Kidney tubule cell (primary cell): ENCODE measurements at places on chromosomes 6 and 20.

GRCh38 chr20:434661-435419 is 26.7 kb downstream of the RBCK1 start:
- DNase-seq, result no peak

GRCh38 chr20:51061418-51062045 is 38.6 kb upstream of the KCNG1 start:
- no peak for DNase-seq

GRCh38 chr6:106556368-106556960 is 72.8 kb downstream of the RTN4IP1 start:
- DNase-seq, result no peak

- peak; percentile 15 for DNase-seq
Measured at GRCh38 chr6:38933426-38933825, 115.2 kb upstream of the GLP1R start.

DNA sequence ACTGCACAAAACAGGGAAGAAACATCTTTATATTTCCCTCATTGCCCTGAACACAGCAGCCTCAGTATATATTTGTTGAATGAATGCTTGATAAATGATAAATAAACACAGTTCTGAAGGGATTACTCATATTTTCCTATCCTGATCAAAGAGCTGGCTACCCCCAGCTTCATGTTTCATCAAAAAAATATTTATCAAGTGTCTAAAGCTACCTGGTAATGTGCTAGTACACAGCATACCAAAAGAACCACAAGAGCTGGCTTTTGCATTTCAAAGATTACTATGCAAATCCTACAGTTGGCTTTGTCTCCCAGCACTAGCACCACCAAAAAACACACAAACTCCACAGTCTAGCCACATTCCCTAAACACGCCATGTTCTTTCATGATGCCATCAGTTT is 130.0 kb downstream of the BTBD9 start:
- DNase-seq, result peak; percentile 82

GRCh38 chr20:38395165-38395564 is 40.0 kb downstream of the SNHG17 start:
- DNase-seq, result peak; percentile 50

DNA sequence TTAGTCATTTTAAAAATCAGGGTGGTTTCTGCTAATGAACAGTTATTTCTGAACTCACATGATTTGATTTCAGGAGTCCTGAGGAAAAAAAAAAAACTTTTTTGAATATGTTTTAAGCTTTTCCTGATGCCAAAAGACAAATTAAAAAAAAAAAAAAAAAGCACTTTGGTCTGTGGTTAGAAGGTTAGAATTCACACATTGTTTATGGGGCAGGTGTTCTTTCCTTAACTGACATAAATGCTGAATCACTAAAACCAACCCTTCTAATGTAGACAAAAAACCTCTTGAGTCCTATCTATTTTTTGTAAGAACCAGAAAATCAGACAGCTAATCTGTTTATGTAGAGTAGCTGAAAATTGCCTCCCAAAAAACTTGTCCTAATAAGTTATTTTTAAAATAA is 20.4 kb downstream of the THEMIS start:
- DNase-seq, result no peak

DNA sequence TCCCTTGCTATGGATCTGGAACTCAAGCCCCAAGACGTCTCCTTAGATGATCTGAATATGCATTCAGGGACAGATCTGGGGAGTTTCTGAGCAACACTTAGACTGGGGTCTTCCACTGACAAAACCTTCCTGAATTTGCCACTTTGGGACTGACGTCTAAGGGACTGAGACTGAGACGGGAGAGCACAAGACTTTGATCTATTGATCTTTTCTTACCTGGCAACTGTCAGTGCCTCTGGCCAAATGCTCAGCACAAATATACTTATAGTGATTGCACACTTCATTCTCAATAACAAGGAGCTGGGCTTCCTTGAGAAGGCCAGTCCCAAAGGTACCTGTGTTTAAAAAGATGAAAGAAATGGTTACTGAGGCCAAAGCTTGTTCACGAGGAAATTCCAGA is 131.8 kb downstream of the LPA start:
- no peak for DNase-seq

DNA sequence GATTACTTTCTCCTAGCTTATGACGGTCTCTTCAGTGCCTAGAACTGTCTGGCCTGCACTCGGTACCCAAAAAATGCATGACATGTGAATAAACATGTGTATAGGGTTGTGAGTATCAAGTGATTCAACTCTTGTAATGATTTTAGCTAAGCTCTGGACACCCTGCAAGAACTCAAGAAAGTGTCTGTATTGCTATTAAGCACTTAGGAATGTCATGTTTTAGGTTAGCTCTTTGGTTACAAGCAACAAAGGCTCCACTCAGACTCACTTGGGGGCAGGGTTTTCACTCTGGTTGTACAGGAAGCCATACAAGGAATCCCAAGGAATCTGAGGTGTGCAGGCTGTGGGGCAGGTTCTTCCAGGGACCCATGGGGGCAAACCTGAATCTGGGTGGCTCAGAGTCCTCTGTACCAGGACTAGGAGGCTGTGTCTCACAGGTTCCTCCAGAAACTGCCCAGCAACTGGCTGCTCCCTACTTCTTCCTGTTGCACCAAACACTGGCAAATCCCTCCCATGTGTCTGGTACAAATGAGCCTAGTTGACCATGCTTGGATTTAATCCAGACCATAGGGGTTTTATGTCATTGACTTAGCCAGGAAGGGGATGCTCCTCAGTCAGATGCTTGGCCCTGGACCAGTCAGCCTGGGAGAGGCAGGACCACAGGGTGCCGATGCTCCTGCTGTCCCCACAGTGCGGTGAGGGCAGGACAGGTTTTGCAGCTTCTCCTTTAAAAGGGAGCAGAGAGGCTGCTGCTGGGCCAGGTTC is 77.9 kb upstream of the CDH4 start:
- peak; percentile 71 for DNase-seq

DNA sequence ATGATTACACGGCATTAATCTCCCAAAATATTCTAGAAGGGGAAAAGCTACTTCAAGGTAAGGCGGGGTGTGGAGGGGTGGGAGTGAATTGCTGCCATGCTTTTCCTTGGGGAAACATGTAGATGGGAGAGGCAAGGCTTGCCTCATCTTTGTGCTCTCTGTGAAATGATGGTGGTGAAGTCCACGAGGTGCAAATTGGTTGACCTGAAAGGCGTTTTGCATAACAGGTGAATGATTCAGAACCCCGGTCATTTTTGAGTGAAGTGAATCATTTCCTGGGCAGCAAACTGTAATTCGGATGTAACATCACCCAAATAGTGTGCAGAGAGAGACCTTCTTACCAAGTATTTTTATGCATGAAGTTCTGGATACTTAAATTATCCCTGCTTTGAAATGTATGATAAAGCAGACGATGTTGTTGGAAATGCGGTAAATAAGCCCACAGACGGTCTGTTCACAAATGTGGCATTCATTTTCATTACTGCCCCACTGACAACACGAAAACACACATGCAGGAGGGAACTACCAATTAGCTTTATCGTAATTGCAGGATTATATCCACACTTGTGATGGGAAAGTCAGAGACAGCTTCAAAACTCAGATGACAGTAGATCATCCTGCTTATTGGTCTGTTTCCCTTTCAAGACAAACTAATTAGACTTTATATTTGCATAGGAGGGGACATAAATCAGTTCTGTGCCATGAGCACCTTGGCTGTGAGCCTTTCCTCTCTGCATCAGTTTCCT is 3.0 kb downstream of the CDH4 start:
- peak; percentile 84 for DNase-seq

DNA sequence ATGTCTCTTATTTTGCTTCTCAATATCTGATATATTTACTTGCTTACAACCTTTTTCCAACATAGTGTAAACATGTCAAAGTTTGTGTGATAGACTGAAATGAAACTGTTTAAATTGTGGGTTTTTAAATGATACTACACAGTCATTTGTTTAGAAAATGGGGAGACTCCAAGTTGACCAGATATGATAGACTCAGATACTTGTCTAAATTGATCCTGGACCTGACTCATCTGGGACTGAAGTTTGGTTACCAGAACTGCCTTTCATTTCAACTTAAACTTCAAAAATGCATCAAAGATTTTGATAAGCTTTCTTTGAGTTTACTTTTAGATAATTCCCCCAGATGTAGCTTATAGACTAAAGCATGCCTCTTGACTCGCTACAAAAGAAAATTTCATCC is 27.0 kb upstream of the PRL start:
- no peak for DNase-seq

DNA sequence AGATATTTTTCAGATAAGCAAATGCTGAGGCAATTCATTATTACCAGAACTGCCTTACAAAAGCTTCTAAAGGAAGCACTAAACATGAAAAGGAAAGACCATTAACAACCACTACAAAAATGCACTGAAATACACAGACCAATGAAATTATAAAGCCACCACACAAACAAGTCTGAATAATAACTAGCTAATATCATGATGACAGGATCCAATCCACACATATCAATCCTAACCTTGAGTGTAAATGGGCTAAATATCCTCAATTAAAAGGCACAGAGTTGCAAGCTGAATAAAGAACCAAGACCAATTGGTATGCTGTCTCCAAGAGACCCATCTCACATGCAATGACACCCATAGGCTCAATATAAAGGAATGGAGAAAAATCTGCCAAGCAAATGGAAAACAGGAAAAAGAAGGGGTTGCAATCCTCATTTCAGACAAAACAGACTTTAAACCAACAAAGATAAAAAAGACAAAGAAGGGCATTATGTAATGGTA is 58.0 kb upstream of the PHIP start:
- DNase-seq, result no peak

GRCh38 chr6:43292763-43293318 is 5.2 kb upstream of the SLC22A7 start:
- no peak for DNase-seq

- DNase-seq, result no peak
Measured at GRCh38 chr6:87710090-87710489, 8.1 kb upstream of the AKIRIN2 start.

DNA sequence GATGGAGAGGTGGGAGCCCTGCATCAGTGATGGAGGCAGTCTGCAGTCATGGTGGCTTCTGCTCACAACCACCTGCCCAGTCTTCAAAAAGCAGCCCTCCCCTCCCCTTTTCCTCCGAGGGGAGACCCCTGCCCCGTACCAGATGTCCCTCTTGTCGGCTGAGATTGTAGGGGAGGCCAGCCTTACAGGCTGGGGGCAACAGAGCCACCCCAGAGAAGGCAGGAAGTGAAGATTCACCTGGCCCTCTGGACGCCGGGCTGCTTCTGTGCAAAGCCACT is 4.5 kb downstream of the TNFRSF6B start:
- DNase-seq, result no peak

- DNase-seq, result no peak
Measured at GRCh38 chr20:13611611-13612125, 27.1 kb downstream of the TASP1 start.

GRCh38 chr6:105077596-105078385 is 102.0 kb downstream of the POPDC3 start:
- peak; percentile 35 for DNase-seq

GRCh38 chr20:710780-711450 is 35.3 kb upstream of the SCRT2 start:
- DNase-seq, result no peak

- DNase-seq, result no peak
Measured at GRCh38 chr6:144873623-144874378, 588.7 kb downstream of the UTRN start.

GRCh38 chr6:167683028-167683862 is 143.5 kb upstream of the AFDN start:
- DNase-seq, result peak; percentile 98

DNA sequence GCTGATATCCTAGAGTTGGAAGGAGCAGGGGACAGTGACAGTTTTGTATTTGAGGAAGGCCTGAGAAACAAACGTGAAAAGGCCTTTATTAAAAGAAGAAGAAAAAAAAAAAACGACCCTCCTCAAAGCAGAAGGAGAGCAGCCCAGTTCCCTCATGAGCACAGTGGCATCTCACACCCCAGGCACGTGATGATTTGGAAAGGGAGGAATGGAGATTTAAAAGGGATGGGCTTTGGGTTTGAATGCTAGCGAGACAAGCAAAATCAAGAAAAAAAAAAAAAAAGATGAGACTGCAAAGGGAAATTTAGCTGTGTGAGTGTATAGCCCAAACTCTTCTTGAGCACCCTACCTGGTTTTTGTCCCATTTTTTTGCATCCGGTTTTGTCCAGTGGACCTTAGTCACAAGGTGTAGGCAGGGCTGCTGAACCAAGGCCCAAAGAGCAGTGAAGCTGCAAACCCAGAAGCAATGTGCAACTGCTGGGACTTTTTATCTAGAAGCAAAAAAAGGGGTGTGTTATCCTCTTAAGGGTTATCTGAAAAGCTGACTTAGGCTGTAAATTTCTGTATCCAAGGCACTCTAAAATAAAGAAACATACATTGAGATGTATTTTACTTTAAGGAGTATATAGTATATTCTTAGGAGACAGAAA is 54.5 kb upstream of the RREB1 start:
- peak; percentile 43 for DNase-seq
